NCI-H460 (cell line): ENCODE measurements at places on chromosomes 5 and 9.

DNA sequence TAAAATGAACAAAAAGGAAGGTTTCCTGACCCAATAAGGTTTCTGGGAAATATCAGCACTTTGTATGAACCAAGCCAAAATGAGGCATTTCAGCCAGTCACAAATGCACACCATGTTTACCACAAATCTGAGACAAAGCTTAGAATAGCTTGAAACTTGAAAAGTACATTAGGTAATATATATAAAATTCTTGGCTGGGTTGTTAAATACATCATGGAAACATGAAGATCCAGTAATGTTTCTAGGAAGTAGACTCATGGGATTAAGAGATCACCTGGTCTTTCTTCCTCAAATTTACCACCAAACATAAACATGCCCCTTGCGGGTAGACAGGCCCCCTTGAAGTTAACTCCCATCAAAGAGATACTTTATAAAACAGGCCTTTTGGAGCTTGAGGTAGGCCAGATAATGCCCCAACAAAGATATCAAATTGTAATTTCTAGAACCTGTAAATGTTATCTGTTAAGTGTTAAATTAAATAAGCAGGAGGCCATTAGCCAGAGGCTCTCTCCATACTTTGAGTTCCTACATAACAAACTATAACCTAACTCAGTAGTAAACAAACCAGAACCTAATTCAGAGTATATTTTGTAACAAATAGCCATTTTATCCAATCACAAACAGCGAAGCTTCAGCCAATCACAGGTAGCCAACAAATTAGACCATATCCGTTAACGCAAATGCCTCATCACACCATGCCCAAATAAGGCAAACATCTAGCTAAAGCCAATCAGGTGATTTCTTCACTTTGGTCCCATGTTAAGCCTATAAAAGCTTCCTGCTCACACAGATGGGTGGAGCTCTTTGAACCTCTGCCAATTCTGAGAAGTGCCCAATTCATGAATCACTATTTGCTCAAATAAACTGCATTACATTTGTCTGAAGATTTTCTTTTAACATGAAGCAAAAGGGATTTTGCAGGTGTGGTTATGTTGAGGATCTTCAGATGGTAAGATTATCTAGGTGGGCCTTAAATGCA is 127.9 kb upstream of the TARS1 start:
- DNase-seq = peak; percentile 81

DNA sequence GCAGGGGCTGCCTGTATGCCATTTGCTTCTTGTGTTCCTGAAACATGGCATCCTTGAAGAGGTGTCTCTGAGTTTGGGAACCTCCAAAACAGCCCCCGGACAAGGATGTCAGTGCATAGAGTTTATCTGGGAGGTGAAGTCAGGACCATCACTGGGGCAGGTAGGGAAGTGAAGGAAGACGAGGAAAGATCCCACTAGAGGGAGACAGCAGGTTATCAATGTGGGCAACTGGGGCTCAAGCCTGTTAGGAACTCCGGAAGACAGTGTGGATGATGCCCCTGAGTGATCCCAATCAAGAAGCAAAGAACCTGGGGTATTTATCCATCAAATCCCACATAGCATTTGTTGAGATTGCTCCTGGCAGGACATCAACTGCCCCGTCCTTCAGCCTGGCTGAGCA is 233.1 kb downstream of the AGTPBP1 start:
- no peak for DNase-seq

DNA sequence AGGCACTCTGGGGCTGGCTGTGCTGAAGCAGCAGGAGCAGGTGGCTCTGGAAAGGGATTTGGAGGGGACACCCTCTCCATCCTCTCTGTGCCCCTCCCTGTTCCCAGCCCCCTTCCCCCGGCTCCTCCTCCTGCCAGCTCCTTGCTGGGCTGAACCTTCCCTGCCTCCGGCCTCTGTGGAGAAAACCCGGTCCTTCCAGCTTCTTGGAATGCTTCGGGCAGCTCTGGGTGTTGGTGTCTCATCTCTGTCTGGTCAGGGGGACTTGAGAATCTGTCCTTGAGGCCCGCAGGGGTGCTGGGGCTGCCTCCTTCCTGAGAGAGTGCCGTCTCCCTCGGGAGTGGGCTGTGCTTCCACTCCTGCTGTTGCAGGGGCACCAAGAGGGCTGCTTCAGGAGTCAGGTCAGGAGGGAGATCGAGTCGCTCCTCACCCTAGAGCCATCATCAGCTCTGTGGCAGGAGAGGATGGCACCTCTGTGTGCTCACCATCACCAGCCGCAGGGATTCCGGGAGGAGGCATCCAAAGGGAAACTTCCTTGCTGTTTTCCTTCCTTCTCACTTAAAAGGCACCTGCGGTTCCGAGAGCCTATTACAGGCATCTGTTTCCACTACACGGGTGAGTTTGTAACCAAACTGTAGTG is 30.6 kb downstream of the NDUFS6 start:
- DNase-seq = no peak

GRCh38 chr5:57221049-57221568 is 47.2 kb downstream of the GPBP1 start:
- DNase-seq = peak; percentile 69
